H9 (cell line): ENCODE measurements at places on chromosomes 5 and 9.

DNA sequence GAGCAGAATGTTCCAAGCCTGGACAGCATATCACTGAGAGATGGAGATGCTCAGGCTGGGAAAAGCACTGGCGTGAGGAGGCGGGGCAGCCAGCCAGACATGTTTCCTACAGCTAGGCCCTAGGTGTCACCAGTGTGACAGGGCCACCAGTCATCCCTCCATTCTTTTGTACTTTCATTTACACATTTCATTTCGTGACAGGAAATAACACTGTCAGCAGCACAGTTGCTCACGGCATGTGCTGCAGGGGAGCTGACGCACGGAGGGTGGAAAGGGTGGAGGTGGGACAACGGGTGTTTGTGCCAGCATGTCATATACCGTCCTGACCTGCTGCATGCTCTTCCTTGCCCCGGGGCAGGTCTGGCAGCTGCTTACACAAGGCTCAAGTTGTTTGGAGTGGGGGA lies 14.8 kb upstream of the CEMIP2 start:
- DNase-seq = peak; percentile 38

DNA sequence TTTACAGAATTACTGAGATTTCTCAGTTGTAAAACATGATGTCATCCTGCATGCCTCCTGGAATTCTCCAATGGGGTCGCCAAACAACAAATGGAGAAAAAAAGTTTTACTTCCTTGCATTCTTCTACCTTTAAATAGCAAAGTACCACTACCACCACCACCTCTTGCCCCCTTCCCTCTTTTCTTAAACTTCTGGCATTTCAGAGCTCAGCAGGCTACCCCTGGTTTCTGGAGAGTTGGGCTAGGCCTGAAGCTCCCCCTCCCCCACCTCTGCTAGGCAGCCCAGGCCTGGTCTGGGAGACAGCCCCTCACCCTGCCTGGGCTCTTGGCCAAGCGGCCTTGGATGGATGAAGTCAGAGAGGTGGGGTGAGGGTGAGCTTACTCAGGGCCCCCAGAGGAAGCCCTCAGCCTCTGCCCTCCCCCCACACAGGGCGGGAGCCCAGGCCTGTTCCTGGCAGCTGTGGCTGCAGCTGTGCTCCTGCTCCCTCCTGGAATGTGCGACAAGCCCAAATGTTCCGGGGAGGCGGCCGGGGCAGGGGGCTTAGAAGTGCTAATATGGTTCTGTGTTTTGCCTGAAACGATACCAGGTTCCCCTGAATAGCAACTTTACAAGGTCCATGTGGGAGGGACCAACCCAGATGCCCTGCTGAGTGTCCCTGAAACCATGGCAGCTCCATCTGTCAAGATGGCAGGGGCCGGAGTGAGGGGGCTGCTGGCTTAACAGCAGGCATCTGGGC lies 6.0 kb upstream of the CCIN start:
- DNase-seq = peak; percentile 92

DNA sequence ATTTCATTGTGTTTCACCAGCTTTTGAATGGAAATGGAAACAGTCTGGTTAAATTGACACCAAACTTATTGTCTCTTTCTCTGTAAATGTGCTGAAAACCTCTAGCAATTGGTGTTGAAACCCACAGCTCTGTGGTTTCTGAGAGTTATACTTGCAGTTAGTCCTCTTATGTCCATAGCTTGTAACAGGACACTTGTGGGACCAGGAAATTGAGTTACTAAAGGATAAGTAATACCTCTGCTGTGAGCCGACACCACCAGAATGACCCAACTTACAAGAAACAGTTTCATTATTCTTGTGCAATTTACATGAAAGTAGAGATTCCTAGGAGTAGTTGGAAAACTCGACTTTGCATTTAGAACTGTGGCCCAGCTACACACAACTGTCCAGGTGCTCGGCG lies 191.5 kb downstream of the CFAP90 start:
- no peak for DNase-seq

DNA sequence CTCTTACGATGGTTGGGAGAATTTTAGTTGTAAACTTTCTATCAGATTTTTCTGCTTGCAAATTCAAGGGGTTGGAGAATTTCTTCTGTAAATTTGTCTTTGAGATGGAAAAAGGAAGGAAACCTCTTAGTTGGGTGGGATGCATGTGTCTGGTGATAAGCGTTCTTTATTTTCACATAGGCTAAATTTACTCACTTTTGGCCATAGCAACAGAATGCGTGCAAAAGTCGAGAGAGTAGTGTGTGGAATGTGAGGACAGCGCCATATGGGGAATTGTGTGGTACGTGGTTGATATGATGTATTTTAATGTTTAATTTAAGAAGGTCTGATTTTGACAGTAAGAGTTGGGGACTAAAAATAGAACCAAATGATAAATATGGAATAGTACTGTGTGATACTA lies 282.2 kb downstream of the TAF11L14 start:
- DNase-seq = no peak

- DNase-seq = peak; percentile 99
These were observed at the start of gene ELAVL2 for GRCh38 chr9:23826120-23826629. Gene ELAVL2, minus strand, starts transcription at chr9:23826240. Its CDS starts 64,006 bp downstream, at chr9:23762234.

DNA sequence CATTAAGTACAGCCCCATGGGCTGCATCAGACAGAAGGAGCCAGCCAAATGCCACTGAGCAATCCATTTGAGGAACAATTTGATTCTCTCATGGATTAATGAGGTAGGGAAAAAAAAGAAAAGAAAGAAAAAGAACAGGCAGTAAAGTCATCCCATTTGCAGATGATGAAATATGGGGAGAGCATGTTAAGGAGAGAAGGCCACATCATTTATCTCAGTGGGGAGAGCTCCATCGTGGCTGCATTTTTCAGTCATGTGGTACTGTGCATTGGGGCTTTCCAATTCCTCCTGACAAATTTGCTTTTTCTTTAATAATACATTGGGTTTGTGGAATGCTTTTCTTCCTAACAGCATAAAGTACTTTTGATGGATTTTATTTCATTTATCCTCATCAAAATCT lies 375.2 kb upstream of the TLE4 start:
- no peak for DNase-seq

- DNase-seq = no peak
These were observed 50.4 kb downstream of the PIK3R1 start for GRCh38 chr5:68265822-68266395.

- no peak for DNase-seq
These were observed 49.7 kb upstream of the GLDC start for GRCh38 chr9:6695121-6695814.

DNA sequence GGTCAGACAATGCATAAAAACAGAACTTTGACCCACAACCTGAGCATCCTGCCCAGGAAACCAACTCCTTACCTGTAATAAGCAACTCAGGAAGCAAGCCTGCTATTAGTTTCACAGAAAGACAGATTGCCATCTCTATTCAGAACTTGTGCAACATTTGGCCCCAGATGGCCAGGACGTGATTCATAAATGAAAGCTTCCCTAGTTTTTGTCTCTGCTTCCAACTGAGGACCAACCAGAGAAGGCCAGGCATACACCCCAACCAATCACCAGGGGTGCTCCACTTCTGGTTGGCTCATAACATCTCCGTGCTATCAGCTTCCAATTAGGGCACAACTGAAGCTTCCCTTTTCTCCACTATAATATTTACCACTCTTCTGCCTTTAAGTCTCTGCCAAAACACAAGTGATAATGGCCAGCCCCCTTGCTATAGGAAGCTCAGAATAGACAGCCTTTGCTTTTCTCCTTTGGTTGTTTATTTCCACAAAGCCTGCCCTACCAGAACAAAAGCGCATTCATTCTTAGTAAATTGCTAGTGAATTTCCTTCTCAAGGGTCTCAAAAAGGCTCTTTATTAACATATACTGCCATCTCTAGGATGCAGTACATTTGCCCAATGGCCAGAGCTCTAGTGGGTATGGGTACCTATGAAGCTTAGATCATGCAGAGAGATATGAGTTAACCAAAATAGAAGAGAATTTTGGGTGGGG lies 289.7 kb upstream of the DAP start:
- no peak for DNase-seq

GRCh38 chr5:116629168-116629567 lies 54.5 kb upstream of the SEMA6A start:
- DNase-seq = peak; percentile 62
